HepG2 (cell line): ENCODE measurements at places on chromosomes 2 and 18. TPM values are rescaled to one million over a fixed set of nuclear protein-coding genes. Genes with fewer than 3 reads are reported as not detected.

DNA sequence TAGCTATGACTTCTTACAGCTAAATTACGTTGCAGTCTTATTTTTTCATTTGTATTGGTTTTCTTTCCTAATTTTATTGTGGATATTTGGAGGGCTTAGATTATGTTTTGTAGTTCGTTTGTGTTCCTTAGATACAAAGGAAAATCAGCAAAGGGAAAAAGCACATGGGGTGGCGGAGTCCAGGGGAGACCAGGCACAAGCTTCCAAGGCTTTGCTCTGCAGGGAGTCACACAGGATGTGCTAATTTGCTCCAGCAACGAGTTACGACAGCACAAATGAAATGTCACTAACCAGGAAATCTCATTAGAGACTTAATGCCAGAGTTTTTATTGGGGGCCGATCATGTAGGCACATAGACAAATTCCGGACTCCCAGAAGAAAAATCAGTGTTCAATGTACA, 60.5 kb upstream of the CABYR start:
- no peak for DNase-seq

- DNase-seq = no peak
Observed at GRCh38 chr18:28175930-28176697, 816 bp downstream of the CDH2 start.

DNA sequence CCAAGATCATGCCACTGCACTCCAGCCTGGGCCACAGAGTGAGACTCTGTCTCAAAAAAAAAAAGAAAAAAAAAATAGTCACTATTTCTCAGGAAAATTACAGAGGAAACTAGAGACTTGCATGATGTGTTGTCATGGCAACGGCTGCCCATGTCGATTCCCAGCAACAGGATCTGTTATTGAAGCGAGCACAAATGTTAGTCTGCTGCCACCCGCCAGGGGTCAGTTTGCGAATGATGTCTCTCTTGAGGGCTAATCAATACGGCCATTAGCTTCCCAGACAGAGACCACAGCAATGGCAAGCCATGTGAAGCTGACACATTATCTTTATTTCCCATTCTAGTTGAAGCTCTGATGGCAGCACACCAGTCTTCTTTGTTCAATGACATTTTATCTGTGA, 32.4 kb upstream of the ACYP2 start:
- no peak for DNase-seq

DNA sequence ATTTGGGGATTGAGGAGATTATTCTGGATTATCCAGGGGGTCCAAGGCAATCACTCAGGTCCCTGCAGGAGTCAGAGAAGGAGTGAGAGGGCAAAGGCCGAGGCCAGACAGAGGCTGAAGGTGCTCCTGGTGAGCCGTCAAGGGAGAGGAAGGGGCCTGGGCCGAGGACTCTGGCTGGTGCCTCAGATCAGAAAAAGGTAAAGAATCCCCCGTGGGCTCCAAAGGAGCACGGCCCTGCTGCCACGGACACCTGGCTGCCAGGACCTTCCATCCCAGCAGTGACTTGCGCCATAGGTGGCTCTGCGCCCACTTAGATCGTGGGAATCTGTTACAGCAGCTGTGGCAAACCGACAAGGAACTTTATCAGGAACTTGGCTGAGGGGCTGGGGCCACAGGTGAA, 374.8 kb upstream of the MYT1L start:
- DNase-seq = no peak

DNA sequence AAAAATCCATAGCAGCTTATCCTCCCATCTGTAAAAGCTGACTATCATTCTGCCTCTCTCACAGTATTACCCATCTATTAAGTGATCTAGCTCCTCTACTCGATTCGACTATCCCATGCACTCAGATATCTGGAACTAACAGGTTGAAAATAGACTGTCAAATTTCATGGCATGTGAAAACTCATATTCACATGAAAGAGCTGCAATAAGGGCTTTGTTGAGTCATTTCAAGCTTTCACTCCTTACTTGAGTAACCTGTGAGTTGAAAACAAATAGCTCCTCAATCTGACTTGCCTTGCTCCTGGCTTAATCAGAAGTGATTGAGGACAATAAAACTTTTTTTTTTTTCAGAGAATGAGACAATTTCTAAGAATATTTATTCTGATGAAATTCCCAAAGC, 192.4 kb upstream of the ERBB4 start:
- DNase-seq = no peak

- DNase-seq = no peak
Observed at GRCh38 chr2:98734162-98734561, 3.2 kb upstream of the MGAT4A start.

DNA sequence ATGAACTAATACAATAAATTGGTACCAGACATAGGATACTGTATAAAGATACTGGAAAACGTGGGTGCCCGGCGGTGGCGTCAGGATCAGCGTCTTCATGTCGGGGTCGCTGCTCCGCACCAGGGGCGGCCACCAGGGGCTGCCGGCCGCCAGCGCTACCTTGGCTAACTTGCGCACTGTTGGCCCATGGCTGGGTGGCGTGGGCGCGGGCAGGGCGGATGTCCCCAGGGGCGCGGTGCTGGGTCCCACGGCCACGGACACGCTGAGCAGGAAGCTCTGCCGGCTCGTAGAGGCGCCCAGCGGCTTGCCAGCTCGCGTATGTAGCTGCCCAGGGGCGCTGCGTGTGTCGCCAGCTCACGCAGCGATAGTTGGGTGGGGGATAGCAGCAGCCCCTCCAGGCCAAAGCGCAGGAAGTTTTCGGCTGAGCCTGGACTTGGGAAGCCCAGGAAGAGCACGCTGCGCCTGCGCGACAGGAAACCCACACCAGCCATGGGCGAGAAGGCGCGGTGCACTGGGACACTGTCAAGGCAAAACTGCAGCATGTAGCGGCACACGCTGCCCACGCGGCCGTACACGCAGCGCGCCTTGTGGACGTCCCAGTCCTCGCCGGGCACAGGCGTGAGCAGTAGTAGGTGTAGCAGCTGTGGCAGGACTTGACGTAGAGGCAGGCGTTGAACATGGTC, 299.9 kb downstream of the CCDC74A start:
- DNase-seq = no peak

- no peak for DNase-seq
Observed at GRCh38 chr2:138066841-138067240, 102.6 kb downstream of the HNMT start.

DNA sequence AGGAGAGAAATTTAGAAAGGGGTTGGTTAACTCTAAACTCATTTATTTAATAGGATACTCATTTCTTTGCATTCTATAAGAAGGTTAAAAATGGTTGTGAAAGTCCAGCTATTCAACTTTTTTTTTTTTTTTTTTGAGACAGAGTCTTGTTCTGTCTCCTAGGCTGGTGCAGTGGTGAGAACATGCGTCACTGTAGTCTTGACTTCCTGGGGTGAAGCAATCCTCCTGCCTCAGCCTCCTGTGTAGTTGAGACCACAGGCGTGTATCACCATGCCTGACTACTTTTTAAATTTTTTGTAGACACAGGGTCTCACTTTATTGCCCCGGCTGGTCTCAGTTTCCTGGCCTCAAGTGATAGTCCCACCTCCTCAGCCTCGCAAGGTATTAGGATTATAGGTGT, 11.9 kb downstream of the ELP2 start:
- no peak for DNase-seq

GRCh38 chr2:218081063-218081462, 12.0 kb downstream of the RUFY4 start:
- no peak for DNase-seq

DNA sequence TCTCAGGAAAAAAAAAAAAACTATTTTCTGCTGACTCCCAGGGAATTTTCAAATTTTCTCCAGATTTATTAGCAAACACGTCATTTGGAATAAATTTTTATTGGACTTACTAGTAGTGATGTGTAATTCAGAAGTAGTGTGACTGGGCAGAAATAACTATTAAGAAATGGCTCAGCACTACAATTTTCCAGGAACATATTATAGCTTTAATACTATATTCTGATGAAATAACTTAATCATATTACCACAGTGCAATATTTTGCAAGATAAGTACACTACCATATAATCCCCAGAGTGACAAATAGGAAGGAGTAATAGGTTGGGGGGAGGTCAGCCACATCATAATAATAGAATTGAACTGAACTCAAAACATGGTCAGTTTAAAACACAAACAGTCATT, 19.7 kb upstream of the TNFAIP6 start:
- DNase-seq = no peak

DNA sequence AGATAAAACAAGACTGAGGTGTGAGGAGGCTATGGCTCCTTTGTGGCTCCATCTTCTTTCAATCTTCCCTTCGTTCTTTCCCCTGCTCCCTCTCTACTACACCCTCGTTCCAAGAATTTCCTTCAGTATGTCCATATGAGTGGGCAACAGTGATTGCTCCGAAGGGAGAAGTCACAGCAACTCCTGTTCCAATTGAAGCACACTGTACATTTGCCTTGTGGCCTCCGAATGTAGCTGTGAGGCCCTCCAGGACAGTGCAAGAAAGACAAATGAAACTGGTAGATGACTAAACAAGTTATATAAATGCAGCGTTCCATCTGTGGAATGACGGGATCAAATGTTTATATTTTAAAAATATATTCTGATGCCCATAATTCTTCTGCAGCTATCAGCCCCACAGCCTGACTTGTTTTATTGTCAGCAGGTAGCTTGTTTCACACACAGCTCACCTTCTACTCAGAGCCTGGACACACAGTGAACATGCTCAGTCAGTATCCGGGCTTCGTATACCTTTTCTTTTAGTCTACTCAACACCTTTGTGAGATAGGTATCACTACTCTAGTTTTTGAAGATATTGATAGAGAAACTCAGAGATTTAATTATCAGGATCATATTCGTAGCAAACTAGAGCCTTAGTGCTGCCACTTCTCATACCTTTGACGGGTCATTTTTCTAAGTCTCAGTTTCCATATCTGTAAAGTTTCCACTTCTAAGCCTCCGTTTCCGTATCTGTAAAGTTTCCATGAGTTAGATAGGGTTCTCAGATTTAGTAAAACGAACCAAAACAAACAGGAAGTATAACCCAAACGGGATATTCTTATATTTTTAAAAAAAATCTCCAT, 216.7 kb upstream of the STON1 start:
- no peak for DNase-seq

DNA sequence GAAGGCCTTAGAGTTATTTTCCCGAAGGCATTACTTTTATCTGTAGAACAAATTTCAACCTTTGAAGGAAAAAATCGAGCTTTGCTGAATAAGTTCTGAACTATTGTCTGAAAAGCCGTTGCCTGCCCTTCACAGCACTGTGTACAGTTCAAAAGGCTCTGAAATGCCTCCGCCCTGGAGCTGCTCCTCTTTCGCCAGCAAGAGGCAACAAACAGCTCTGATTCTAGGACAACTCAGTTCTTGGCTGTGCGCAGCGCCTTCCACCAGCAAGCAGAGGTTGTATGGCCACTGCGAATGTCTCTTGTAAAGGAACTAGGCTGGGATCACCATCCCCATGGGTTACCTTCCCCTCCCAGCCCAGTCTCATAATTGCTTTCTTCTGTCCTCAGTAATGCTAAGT, 308.5 kb downstream of the GBX2 start:
- DNase-seq = no peak

- DNase-seq = no peak
Observed at GRCh38 chr18:27976806-27977408, 200.0 kb downstream of the CDH2 start.

DNA sequence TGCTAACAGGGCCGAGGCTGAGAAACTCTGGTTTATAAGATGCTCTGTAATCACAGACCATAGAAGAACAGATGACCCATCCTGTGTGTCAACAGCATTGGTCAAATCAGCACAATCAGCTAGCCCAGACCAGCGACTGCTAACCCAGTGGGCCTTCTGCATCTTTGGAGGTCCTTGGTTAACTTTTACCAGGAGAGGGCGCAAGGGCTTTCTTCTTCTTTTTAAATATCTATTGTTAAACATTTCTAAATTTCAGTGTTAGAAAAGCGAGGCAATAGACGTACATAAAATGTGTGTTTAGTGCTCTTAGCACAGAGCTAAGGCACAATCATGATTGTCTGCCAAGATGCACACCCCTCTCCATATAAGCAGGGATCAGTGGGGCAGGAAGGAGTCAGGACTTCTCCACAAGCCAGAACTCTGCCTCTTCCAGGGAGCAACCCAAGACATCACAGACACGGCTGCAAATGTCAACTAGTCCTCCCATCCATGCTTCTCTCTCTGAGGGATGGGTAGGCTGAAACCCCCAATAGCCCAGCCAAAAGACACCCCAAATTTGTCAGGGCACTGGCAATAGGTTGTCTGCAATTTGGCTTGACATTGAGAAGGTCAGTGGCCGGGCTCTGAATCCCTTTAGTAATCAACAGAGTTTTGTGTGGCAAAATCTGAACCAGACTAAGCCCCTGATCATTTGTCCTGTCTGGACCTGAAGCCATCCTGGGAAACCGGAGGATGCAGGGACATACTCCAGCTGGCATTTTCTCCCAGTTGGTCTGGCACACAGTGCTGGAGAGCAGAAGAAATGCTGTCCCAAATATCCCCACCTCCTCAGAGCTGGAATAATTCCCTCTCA, 188.2 kb downstream of the BCL2 start:
- DNase-seq = peak; percentile 16

- DNase-seq = no peak
Observed at GRCh38 chr2:225171350-225171749, 129.1 kb upstream of the DOCK10 start.

GRCh38 chr2:54771166-54771885, 47.9 kb downstream of the EML6 start:
- no peak for DNase-seq

GRCh38 chr18:77052983-77053309, 79.6 kb downstream of the MBP start:
- DNase-seq = no peak

DNA sequence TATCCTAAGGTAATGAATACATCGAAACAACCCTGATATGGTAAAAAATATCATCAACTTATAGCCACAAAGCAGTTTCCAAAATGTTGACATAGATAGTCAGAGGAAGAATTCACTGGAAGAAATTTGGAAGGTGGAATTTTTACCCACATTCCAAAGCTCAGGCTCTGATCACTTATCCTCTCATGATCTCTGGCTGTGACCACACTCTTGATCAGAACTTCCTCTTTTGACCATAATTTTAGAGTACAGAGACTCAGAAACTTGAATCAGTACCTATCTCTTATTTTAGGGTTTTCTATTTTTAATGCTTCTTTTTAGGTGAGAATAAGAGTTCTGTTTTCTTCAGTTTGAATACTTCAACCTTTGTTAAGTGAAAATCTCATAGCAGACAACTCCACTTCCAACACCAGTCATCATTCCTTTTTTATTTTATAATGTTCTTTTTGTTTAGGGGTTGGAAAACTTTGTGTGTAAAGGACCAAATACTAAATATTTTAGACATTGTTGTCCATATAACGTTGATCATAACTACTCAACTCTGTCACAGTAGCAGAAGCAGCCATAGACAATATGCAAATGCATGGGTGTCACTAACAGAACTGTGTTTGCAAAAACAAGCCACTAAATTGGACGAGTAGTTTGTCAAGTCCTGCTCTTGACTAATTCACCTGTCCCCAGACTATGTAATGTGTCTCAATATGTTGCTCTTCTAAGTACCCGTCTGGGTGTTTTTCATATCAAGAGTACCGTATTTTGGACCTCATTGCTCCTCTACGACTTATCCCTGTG, 891.6 kb upstream of the CRIM1 start:
- DNase-seq = no peak

GRCh38 chr18:72460210-72460680, 83.9 kb downstream of the CBLN2 start:
- no peak for DNase-seq

GRCh38 chr2:102604769-102605168, 14.6 kb upstream of the SLC9A2 start:
- DNase-seq = no peak

IL37 gene
- total RNA-seq = not detected in 2 replicates

RESP18 gene
- not detected in 2 replicates for total RNA-seq

CFC1 gene
- total RNA-seq = not detected in 2 replicates

SLC5A7 gene
- not detected in 2 replicates for total RNA-seq

ADRA2B gene
- total RNA-seq = not detected in 2 replicates

DAW1 gene
- total RNA-seq = not detected in 2 replicates

CYP27A1 gene
- 106 and 157 TPM in 2 replicates for total RNA-seq
